Astrocyte (in vitro differentiated cells and primary cell): ENCODE measurements at places on chromosomes 5 and 9.

GRCh38 chr5:80437326-80437725 lies 29.5 kb downstream of the ZFYVE16 start:
- no peak for DNase-seq

- DNase-seq = no peak
Observed at GRCh38 chr5:178292826-178293205, 60.2 kb upstream of the PHYKPL start.

DNA sequence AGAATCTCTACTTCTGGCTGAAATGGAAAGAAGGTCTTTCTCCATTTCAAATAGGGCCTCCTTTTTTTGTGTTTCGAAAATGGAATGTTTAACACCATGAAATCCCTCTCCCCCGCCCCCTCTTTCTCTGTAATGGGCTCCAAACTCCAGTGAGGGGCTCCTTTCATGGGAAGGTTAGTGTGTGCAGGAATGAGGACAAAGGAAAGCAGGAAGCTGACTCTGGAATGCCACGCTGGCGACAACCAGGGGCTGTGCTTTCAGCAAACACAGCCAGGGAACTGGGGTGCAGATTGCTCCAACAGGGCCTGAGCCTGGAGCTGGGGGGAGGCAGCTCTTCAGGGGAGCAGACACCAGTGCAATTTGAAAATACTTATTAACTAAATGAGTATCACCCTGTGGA lies 82.8 kb downstream of the CRB2 start:
- DNase-seq = peak; percentile 6

- DNase-seq = no peak
Observed at GRCh38 chr9:130632841-130633240, 31.6 kb upstream of the PRDM12 start.

- no peak for DNase-seq
Observed at GRCh38 chr5:35230038-35230611, at the start of gene PRLR. Gene PRLR, minus strand, starts transcription at chr5:35230487. Its CDS starts 140,867 bp downstream, at chr5:35089620.

GRCh38 chr5:139384591-139385051 lies 1.5 kb upstream of the SLC23A1 start:
- DNase-seq = no peak
